A549 treated with AZD2906 at 1 μM for 4 hours (cell line): ENCODE measurements at places on chromosomes 5 and 9. TPM values are rescaled to one million over a fixed set of nuclear protein-coding genes. Genes with fewer than 3 reads are reported as not detected.

MEIKIN gene
- not detected in 5 replicates for total RNA-seq

STK32A gene
- total RNA-seq = 0.13 to 0.40 TPM (median 0.22 TPM) in 5 replicates

GRM6 gene
- not detected in 5 replicates for total RNA-seq

MLANA gene
- total RNA-seq = not detected in 5 replicates

NLN gene
- total RNA-seq = 50.4 to 76.6 TPM (median 61.3 TPM) in 5 replicates

PCDHB7 gene
- total RNA-seq = 0.01 to 0.03 TPM (median 0.02 TPM) in 3 of 5 replicates, not detected in the others

INSL4 gene
- 14.4 to 17.2 TPM (median 16.2 TPM) in 5 replicates for total RNA-seq
